ENCODE measurements at places on chromosomes 4 and X.

- DNase-seq = no peak
These were observed 153.8 kb downstream of the DCK start for GRCh38 chr4:71147261-71147660.

- DNase-seq = no peak
These were observed 678.8 kb upstream of the NR3C2 start for GRCh38 chr4:149121023-149121404.

DNA sequence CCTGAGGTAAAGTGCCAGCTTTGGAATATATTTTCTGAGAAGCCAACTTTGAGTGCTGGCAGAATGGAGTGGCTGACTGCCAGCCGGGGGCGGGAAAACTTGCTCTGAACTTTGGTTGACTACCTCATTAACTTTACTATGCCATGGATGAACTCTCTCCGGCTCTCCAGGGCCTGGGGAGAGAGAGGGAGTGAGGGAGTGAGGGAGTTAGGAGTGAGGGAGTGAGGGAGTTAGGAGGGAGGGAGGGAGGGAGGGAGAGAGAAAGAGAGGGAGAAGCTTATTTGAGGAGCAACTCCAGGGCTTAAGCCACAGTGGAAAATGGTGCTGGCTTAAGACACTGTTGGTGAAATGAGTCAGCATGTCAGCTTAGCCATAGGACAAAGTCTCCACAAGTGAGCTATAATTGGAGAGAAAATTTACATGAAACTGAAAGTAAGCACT is 280.9 kb upstream of the RPS6KA3 start:
- DNase-seq = no peak

- no peak for DNase-seq
These were observed 11.6 kb downstream of the VEGFC start for GRCh38 chr4:176780995-176781738.

GRCh38 chr4:26568446-26568994 is 15.4 kb upstream of the TBC1D19 start:
- DNase-seq = no peak

- no peak for DNase-seq
These were observed 350.7 kb downstream of the DCHS2 start for GRCh38 chr4:154140869-154141268.

GRCh38 chrX:45322820-45323219 is 122.1 kb upstream of the DIPK2B start:
- DNase-seq = no peak

DNA sequence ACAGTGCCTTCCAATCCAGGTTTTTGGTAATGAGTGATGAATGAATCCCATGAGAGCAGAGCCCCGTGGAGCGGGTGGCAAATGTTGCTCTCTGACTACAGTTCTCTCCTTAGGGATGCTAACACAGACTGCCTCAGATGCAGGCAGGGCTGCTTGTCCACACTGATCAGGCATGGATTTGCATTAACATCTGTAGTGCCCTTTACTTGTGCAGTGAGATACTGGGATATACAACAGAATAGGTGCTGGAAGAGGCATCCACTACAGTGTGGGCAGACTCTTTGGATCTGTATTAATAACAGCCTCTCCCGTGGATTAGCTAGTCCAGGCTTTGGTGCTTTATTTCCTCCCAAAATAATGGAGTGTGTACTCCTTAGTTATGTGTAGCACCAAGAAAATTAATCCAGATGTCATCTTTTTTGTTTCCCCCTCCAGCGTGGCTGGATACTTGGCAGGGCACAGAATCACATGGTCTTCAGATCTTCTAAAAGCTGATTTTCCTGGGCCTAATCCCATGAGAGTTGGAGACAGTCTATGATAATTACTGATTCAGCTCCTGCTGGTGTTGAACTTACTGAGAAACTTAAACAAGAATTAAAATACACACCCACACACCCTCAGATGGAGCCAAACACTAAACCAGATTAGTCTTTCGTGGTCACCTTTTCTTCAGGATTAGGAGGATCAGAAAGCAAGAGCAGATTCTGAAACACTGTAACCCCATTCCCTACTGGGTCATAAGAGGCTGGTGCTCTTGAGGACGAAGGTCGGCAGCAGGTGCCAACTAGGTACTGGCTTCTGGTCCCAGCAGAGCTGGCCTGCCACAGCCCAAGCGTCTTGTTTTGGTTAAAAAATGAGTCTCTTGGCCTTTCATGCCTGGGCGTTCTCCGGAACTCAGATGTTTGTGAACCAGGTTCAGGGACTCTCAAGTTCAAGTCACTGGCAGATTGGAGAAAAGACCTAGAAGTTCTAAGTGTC is 23.1 kb upstream of the NAP1L5 start:
- DNase-seq = no peak

DNA sequence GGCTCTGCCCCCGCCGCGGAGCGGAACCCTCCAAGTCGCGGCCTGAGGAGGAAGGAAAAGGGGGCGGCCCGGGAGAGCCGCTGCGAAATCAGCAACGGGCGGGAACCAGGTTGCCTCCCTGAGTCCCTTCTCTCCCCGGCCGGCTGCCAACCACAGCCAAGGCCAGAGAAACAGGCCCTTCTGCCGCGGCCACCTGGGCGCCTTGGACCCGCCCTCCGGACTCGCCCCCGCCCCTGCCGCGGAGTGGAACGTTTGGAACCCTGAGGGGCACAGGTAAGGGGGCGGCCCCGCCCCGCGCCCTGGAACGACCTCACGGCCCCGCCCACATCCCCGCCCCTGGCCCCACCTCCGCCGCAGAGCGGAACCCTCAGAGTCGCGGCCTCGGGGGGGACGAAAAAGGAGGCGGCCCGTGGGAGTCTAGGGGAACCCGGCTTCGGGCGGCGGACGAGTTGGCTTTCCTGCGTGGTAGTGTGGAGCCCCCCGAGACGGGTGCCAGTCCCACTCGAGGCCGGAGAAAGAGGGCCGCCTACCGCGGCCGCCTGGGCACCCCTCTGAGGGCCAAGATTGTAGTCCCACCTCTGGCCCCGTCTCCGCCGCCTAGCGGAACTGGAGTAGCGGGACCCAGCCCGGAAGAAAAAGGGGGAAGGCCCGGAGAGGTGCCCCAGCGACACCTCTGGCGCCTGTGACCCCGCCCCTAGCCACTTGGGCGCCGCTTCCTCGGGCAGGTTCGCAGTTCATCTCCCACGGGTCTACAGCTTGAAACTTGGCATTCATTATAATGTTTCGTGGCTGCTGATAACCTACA is 669 bp upstream of the PHKA2 start:
- peak; percentile 86 for DNase-seq

GRCh38 chrX:73647632-73648322 is 84.8 kb downstream of the CHIC1 start:
- DNase-seq = no peak

DNA sequence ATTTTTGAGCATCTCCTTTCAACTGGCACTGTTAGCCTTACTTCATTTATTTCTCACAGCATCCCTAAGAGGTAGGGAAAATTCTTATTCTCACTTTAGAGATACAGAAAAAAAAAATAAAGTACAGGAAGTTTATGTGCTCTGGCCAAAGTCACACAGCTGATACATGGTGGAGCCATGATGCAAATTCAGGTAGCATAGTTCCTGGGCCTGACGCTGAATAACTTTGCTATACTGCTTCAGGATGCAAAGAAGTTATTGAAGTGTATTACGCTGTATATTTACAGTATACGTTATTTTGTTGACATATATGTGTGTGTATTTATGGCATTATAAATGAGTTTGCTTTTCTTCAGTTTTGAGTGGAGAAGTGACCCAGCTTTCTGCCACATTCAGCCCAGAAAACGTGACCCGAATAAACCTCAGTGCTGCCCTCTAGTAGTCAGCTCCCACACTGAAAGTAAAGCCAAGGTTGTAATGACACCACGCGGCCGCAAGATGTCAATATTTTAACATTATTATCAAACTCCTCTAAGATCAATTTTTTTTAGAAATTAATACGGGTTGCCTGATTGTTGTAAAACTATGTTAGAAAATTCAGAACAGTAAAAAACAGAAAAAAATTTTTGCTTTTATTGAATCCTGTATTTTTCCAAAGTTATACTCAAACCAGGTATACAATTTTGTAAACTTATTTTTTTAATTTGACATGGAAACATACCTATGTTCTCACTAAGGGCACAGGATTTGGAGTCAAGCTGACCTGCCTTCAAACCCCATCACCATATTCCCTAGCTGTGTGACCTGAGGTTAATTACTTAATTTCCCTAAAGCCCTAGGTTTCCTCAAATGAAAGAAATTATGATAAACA is 3.8 kb upstream of the GUCY2F start:
- DNase-seq = peak; percentile 65

- no peak for DNase-seq
These were observed 59.4 kb downstream of the POLR2B start for GRCh38 chr4:57037982-57038604.

DNA sequence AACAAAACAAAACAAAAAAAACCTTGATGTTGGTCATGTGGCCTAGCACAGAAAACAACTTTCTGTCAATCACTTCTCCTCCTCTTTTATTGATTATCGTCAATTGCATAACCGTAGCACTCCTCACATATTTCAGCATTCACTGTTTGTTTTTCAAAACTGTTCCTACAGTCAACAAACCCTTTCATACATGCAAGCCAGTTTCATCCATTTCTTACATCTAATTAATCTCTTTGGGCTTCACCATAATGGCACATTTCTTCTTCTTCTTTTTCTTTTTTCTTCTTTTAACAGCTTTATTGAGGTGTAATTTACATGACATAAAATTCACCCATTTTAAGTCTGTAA is 246.9 kb downstream of the PTTG2 start:
- DNase-seq = no peak

- no peak for DNase-seq
These were observed 99.5 kb upstream of the MYOZ2 start for GRCh38 chr4:119035951-119036737.
